ENCODE measurements at places on chromosomes 12 and 14.

- no peaks in the 10 kb centered on the region for H3K4me1 ChIP-seq
- no peaks in the 10 kb centered on the region for H3K36me3 ChIP-seq
- H3K27ac ChIP-seq = no peak overlapping the region
- H3K27me3 ChIP-seq = peaks cover 54% of the 10 kb centered on the region
- H3K4me3 ChIP-seq = no peak overlapping the region
Observed at GRCh38 chr12:51829011-51829481, 19.5 kb downstream of the FIGNL2 start.

DNA sequence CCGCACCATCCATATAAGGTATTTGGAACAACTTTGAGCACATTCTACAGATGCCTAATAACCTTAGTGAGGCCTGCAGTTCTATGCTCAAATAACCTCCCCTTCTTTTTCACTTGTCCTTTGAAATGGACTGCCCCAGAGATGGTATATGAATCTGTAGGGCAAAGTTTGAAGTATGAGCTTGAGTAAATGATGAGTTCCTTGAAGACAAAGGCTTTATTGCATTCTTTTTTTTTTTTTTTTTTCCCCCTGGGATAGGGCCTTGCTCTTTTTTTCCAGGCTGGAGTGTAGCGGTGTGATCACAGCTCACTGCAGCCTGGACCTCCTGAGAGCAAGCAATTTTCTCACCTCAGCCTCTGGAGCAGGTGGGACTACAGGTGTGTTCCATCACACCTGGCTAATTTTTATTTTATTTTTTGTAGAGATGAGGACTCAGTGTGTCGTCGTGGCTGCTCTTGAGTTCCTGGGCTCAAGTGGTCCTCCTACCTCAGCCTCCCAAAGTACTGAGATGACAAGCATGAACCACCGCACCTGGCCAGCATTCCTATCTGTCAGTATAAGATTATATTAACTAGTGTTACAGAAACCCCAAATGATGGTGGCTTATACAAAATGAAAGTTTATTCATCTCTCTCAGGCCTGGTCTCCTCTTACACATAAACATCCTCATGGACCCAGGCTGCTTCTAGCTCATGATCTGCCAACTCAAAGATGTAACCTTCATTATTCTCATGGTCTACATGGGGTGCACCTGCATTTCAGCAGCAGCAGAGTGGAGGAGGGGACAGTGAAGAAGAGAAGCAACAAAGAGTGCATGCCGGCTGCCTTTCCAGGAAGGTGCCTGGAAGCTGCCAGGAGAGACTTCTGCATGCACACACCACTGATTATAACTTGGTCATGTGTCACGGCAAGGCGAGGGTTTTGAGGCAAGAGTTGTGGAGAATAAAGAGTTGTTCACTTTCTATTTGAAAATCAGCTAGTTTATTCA is 101.4 kb downstream of the DUSP16 start:
- no peaks in the 10 kb centered on the region for H3K27me3 ChIP-seq
- H3K4me1 ChIP-seq = no peaks in the 10 kb centered on the region
- ATAC-seq = no peak
- no peak overlapping the region for H3K4me3 ChIP-seq

DNA sequence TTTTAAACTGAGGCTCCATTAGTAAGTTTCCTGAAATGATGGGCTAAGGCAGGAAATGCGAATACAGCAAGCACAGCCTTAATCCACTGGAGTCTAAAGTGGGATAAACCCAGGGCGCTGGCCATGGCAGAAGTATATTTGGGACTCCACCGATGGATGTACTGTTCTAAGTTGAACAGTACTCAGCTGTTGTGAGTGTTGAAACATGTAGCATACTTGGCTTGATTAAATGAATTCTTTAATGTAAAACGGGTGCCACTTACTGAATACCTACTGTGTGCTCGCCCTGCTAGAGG is 996 bp downstream of the SSPN start:
- peak overlapping the region; percentile 55 for H3K4me3 ChIP-seq
- ATAC-seq = peak; percentile 6
- H3K27me3 ChIP-seq = no peaks in the 10 kb centered on the region
- H3K27ac ChIP-seq = peak overlapping the region; percentile 94

DNA sequence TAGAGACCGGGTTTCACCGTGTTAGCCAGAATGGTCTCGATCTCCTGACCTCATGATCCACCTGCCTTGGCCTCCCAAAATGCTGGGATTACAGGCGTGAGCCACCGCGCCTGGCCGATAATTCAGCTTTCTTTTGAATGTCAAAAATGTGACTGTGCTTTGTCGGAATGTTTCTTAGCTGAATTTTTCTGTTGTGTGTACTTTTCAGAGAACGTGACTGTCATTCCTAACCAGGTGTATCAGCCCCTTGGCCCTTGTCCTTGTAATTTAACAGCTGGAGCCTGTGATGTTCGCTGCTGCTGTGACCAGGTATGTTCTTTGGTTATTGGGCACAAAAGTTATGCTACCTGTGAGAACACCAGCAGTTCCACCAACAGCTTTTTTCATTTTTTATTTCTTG is 8.1 kb downstream of the TCTN2 start:
- no peaks in the 10 kb centered on the region for H3K4me1 ChIP-seq
- H3K4me3 ChIP-seq = no peak overlapping the region
- H3K27me3 ChIP-seq = no peaks in the 10 kb centered on the region

All from gastroesophageal sphincter (tissue), 4 donors.